ENCODE measurements at places on chromosomes 2 and 18. TPM values are rescaled to one million over a fixed set of nuclear protein-coding genes. Genes with fewer than 3 reads are reported as not detected.

The DSG4 gene
- total RNA-seq, result under 0.01 TPM

The LAMA1 gene
- 1.8 TPM for total RNA-seq

The CD302 gene
- 0.13 TPM for total RNA-seq

The DOK6 gene
- total RNA-seq, result not detected

The STK25 gene
- 218 TPM for total RNA-seq

The ST6GAL2 gene
- total RNA-seq, result not detected

The RIT2 gene
- not detected for total RNA-seq

Measured in bronchial epithelial cell (primary cell).